Amniotic stem cell (primary cell): ENCODE measurements at places on chromosomes 1 and 21.

DNA sequence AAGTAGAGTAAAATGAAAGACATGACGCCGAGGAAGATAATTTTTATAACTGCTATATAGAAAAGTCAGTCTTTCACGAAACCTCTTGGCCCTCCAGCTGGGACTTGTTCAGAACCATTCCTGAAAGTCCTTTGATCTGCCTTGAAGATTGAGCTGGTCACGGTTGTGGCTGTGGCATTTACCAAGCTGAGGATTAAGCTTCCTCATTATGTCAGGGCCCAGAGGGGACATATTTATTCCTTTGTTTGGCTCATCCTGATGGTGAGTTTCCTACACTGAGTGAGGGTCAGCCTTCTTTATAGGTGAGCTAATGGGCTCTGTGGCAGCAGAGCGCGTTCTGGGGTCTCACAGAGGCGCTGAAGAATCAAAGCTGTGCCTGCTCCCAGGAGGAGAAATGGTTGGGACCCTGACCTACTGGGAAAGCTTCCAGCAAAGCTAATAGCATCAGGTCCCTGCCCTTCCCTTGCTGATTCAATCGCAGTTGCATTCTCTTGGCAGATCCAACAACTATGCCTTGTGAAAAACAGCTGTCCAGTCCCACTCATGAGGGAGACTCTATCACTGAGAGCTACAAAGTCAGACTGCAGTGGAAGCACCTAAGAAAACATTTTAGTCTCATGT lies 43.2 kb upstream of the PBX1 start:
- no peak for DNase-seq

DNA sequence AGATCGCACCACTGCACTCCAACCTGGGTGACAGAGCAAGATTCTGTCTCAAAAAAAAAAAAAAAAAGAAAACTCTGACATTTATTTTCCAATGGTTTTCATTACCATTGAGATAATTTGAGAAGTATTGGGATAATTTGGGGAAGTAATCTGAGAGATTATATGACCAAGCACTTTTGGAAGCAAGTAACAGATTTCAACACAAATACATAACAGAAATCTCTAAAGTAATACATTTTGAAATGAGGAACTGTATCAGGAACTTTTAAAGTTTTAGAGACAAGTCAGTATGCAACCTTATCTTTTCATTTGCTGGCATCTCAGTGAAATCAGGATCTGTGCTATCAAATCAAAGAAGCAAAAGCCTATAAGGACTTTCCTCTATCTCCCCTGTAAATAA lies 25.4 kb upstream of the SLC16A1 start:
- DNase-seq: no peak

GRCh38 chr1:208093754-208094719 lies 150.1 kb downstream of the PLXNA2 start:
- no peak for DNase-seq

DNA sequence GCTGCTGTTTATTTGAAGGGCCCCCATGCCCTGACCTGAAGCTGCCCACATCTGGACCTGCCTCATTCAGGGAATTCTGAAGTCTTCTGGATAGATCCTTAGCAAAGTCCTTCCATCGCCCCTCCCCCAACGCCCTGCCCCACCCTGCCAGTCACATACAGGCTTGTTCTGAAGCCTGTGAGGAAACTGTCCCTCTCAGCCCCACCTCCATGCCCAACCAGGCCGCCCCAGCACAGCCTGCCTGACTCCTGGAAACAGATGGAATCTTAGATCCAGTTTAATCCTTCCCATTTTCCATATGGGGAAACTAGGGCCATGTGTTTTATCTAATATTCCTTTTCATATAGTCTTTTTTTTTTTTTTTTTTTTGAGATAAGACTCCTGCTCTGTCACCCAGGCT lies 44.5 kb upstream of the GPR37L1 start:
- DNase-seq: no peak

DNA sequence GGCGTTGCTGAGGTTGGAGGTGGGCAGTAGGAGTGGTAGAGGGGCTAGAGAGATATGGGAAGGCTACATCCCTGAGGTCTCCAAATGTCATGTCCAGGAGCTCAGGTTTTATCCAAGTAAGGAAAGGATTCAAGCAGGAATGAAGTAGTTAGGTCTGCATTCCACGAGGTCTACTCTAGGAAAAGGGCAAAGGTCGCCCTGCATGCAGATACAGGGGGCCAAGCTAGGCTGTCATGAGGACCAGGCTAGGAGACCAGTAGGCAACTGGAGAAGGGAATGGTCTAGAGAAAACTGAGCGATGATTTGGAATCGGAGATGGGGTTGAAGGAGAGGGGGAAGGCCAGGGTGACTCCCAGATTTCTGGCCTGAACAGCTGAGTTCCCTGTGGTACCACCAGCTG lies 48.7 kb downstream of the IRF2BP2 start:
- DNase-seq: no peak
